ENCODE measurements at places on chromosomes 2 and 18. TPM values are rescaled to one million over a fixed set of nuclear protein-coding genes. Genes with fewer than 3 reads are reported as not detected.

Gene IMPA2
- 17.6 TPM for total RNA-seq

Gene UGT1A3
- total RNA-seq: not detected

Gene ASXL2
- 4.3 TPM for total RNA-seq

Gene PLCL1
- 1.1 TPM for total RNA-seq

Gene KCNIP3
- total RNA-seq: 0.57 TPM

Gene SP100
- 60.4 TPM for total RNA-seq

Gene USP37
- total RNA-seq: 10.7 TPM

Gene NTSR2
- not detected for total RNA-seq

Gene SNTG2
- not detected for total RNA-seq

Gene KIF5C
- total RNA-seq: 0.09 TPM

Gene CGREF1
- 7.0 TPM for total RNA-seq

Gene PHLPP1
- total RNA-seq: 3.0 TPM

Gene KLHL41
- total RNA-seq: 0.85 TPM

Gene LIMS4
- total RNA-seq: 1.1 TPM

Gene NAT8
- not detected for total RNA-seq

Gene REG3A
- total RNA-seq: not detected

Gene GREB1
- total RNA-seq: 1.3 TPM

Gene TEKT4
- total RNA-seq: not detected

Gene MC4R
- not detected for total RNA-seq
